ENCODE measurements at places on chromosomes 2 and 18. TPM values are rescaled to one million over a fixed set of nuclear protein-coding genes. Genes with fewer than 3 reads are reported as not detected.

- DNase-seq = no peak
These were observed 3.9 kb upstream of the PXDN start for GRCh38 chr2:1748176-1748740.

DNA sequence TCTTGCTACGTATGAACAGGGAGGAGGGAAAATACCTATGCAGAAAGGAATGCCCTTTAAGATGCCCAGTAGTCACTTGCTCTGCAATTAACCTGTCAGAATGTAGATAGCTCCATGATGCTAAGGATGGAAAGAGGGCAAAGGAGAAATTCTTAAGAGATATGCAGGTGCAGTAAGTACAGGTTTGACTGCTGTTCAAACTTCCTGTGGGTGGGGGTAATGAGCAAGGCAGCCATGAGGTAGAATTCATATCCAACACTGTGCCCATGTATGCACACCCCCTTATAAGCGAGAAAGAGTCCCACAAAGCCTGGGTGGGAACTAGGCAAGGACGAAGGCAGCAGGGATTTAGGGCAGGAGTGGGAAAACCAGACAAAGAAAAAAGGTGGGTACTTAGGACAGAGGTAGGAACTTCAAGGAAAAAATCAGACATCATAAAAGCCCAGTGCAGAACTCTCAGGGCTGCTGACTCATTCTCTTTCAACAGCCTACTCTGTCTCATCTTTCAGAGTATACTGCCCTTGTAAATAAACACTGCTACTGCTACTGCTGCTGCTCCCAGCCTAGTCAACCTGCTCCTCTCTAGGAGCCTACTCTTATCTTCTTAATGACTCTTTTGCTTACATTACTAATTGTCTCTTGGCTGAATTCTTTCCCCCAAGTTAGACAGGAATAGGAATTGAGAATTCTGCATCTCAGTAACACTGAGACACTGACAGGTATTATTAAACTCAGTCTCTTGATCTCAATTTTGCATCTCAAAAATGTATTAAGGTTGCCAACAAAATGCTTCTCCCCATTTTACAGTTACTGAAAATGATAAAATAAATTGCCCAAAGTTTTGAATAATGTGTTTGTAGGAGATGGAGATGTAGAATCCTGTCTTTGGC, 189.0 kb downstream of the PTH2R start:
- DNase-seq = no peak

DNA sequence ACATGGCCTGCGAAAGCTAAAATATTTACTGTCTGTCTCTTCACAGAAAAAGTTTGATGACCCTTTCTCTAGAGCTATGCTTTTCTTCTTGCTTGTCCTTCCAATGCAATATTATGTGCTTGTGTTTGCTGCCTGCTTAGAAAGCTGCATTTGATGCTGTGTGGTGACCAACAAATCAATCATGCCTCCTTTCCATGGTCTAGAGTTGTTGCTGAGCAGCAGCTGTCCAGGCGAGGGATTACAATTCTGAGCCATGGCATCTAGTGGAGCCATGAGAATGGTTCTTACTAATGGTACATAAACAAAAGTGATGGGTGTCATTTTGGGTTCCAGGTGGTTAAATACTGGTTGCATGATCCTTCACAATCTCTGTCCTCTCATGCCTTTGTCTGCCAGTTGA, 1142.1 kb downstream of the DPP10 start:
- no peak for DNase-seq

DNA sequence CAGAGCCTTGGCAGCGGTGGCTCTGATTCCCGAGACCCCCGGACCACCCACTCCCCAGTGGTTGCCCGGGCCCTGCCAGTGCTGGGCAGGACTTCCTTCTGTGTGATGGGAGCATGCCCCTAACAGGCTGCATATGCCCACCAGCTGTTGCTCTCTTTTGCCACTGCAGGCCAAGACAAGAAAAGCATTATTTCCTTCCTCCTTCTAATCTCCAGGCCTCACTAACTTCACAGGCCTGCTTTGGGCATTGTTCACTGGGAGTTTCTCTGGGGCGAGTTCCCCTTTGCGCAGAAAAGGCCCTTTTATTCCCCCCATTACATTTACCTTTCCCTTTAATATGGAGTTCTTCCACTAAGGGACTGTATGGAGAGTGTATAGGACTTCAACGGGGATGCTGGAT, 249.1 kb upstream of the SIX2 start:
- no peak for DNase-seq

Gene GRHL1
- total RNA-seq = 0.76 TPM

- peak; percentile 48 for DNase-seq
These were observed 510 bp downstream of the NCKAP1 start for GRCh38 chr2:183037553-183038340.

DNA sequence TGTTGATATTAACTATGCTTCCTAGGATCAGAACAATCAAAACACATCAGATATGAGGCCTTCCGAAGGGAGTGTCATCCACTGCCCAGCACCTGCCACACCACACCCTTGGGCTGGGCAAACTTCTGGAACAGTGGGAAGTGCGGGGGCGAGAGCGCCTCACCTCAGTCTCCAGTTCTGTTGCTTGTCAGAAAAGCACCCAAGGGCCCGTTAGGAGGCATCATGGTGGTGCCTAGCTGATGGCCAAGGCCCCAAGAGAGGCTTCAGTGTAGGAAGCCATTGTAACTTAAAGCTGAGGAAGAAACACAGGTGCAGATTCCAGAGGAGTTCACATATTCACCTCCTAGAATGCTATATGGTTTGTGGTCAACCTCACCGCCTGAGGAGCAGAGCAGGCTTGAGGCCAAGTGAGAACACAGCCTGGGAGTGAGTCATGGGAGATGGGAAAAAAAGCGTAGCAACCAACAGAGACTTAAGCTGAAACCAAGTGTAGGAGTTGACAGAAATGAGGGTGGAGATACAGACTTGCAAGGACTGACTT, 85.1 kb upstream of the ATL2 start:
- DNase-seq = no peak

Gene EFHD1
- total RNA-seq = not detected

Gene KCNG2
- total RNA-seq = 0.26 TPM

Gene CAVIN2
- total RNA-seq = 282 TPM

GRCh38 chr2:68489282-68489681, 21.9 kb downstream of the APLF start:
- DNase-seq = no peak

GRCh38 chr2:217449444-217449843, 553.4 kb downstream of the TNS1 start:
- DNase-seq = no peak

Gene MAP3K19
- not detected for total RNA-seq

Gene FBXO41
- total RNA-seq = 0.25 TPM

Gene CABYR
- total RNA-seq = 3.1 TPM

DNA sequence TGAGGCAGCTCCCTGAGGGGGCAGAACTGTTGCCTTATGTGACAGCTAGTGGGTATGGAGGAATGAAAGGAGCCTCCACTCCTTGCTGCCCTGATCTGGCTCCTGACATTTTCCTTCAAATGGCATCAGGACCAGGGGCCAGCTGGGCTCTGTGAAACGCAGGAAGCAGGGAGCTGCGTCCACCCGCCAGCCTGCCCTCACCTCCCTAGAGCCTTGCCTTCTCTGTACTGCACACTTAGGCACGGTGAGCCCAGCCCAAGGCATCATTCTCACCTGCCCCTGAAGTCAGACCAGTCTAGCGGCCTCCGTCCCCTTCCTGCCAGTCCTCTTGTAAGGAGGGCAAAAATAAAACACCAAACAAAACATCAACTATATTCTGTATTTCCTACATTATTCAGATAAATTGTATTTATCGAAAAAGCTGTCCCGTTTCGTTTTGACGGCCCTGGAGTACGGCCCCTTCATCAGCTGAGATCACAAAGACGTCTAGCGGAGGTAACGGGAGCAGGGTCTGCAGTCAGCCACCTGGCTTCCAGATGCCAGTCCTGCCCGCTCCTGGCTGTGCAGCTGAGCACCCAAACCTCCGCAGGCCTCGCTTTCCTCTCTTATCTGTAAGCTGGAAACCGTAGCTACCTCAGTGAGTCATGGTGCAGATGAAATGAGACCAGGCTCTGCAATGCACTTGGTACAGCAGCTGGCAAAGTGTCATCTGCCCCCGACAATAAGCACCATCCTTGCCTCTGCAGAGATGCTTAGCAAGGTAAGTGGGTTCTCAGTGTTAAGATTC, 6.9 kb upstream of the CTDP1 start:
- no peak for DNase-seq

- no peak for DNase-seq
These were observed 67.1 kb upstream of the YWHAQ start for GRCh38 chr2:9697909-9698308.

DNA sequence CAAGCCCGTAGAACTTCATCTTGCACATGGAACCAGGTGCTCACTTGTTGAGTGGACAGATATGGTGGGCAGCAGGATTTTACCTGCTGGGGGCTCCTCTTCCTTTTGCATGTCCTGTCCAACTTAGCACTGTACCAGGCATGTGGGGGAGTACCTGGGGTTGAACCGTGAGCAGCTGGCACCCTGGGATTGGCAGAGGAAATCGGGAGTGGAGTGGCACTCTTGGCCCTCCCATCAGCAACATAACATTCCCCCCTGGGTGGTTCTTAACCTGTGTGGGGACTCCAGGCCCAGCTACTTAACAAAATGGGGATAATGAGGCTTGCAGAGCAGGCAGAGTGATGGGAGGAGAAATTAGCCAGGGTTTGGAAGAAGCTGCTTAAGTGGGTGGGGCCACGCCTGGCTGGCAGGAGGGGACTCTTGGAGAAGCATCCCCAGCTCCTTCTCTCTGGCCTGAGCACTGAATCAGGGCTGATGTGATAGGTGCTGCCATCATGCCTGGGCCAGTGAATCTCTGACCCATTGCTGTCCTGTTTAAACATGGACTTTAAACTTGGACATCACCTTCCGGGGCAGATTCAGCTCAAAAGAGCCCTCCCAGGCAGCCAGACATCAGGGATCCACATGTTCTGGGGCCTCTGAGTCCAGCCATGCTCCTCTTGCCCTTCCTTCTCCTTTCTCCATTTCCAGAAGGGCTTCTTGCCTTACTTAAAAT, 15.5 kb downstream of the FOSL2 start:
- no peak for DNase-seq

- DNase-seq = no peak
These were observed 6.4 kb upstream of the NEUROD1 start for GRCh38 chr2:181686576-181687185.

DNA sequence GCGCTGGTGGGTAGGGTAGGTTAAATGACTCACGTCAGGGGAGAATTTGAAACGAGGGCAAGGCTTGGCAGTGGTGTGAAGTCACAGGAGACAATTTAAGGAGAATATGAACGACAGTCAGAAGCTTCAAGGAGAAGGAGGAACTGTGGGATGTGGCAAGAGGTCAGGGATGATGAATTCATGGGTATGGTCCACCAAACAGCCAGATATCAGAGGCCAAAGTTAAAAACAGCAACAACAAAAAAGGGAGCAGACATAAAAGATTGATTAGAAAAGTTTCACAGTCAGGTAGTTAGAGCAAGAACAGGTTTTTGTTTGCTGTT, 1.4 kb upstream of the ZNF396 start:
- no peak for DNase-seq

DNA sequence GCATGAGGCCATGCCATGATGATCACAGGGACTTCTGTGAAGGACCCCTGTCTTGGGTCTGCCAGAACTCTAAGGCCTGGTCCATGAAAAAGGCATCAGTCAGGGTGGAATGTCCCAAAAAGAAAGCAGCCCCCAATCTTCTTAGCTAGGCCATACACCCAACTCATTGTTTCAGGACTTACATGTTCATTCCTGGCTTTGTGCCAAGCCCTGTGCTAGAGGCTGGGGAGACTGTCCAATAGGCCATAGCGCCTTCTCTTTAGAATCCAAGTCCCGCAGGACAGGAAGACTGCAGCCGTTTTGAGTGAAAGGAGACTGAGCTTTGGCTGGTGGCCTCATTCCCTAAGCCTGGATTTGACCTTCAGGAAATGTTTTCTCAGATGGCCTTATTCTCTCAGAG, 247.3 kb downstream of the PRKCE start:
- peak; percentile 37 for DNase-seq

GRCh38 chr2:150640039-150640438, 152.6 kb upstream of the RND3 start:
- no peak for DNase-seq

DNA sequence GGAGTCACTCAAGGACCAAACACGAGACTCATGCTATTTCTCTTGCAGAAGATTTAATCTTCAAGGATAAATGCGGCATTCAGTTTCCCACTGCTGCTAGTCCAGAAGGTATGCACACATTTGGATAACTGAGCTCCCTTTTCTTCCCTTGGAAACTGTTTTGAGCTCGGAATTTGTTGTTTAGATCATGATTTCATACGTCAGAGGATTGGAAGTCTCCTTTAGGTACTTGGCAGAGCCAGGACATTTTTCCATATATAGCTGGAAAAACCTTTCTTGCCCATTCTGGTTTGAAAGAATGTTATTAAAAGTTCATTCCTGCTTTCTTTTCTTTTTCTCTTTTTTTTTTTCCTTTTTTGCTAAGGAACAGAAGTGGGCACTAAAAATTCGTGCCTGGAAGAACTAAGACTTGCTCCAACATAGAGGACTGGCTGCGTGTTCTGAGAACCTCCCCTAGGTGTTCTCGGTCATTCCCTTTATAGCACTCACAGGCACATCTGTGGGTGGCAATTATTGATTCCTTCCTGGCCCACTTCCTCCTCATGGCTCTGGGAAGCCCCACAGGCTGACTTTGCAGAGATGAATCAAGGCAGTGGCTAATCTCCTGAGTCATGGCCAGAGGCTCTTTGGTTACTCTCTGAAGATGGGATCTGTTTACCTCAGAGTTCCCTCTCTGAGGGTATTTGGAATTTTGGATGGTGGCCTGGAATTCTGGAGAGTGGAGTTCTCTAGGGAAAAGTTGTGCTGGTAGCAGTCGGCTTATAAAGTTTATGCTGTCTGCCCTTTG, 104.8 kb downstream of the PLCL1 start:
- peak; percentile 24 for DNase-seq

Gene NYAP2
- not detected for total RNA-seq

DNA sequence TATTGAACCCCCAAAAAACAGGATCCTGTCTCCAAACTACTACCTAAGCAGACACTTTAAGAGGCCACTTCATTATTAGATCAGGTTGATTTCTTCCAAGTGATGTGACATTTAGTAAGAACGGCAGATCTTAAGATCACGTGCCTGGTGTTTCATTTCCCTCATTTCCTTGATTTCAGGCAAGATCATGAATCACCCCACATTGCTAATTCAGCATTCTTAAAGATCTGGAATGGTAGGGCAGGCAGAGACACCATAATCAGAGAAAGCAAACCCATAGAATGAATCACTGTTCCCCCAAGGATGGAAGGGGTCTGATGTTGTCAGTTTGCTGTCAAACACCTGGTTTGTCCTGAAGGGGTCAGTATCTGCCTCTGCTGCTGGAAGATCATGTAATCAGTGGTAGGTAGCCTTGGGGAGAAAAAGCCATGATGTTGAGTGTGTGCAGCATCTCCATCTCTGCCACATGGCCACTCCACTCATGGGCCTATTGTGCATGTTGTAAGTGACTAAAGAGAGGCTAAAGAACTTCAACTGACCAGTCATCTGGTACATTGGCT, 133.9 kb downstream of the ARHGAP15 start:
- no peak for DNase-seq

GRCh38 chr2:237488295-237488694, 1.2 kb downstream of the MLPH start:
- DNase-seq = no peak

GRCh38 chr18:39406941-39407340, 1841.3 kb upstream of the CELF4 start:
- no peak for DNase-seq

- peak; percentile 70 for DNase-seq
These were observed 306.9 kb downstream of the GULP1 start for GRCh38 chr2:188598551-188598950.

Gene MC5R
- not detected for total RNA-seq

- DNase-seq = no peak
These were observed 35.9 kb upstream of the POMC start for GRCh38 chr2:25204190-25204838.

Data from dermis microvascular lymphatic vessel endothelial cell (primary cell).